Stimulated activated CD4-positive, alpha-beta T cell treated with anti-CD3 and anti-CD28 coated beads, TNF-alpha, amount 100 ng/mL, for 24 hours (primary cell): ENCODE measurements at places on chromosomes 12 and 14.

- no peak for DNase-seq
Measured at GRCh38 chr14:53515276-53515675, 362.2 kb upstream of the DDHD1 start.

DNA sequence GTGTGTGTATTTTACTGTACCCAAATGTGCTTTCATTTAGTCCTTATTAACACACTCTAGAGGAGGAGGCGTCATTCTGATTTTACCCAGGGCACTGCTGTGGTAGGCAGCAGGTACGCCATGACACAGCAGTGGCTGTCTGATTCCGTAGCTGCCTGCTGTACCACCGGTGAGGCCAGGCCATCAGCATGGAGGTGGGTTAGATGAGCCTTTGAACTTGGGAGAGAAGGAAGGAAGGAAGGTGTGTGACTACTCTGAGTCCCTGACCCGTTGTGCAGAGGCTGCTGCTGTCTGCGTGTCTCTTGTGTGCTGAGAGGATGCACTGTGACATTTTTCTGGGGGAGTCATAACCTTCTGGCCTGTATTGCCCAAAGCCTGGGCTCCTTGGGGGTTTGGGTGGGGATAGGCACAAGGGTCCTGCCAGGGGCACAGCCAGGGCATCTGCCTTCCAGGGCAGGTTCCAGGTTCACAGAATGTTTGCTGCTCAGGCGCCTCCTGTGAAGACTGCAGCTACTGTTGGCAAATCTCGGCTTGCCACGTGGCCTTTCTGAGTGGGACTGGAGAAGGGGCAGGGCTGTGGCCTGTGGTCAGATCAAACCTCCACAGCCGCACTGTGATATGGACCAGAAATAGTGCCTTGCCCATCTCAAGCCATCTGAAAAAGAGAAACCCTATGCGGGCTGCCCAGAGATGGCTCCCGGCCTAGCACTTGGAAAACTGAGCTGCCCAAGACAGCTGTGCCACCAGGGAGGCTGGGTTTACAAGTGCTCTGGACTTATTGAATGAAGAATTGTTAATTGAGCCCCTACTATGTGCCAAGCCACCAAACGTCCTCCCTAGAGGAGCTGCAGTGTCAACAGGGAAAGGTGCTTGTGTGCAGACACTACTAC is 47.1 kb downstream of the MLXIP start:
- DNase-seq = no peak

- no peak for DNase-seq
Measured at GRCh38 chr12:25979563-25979962, 21.1 kb downstream of the RASSF8 start.

DNA sequence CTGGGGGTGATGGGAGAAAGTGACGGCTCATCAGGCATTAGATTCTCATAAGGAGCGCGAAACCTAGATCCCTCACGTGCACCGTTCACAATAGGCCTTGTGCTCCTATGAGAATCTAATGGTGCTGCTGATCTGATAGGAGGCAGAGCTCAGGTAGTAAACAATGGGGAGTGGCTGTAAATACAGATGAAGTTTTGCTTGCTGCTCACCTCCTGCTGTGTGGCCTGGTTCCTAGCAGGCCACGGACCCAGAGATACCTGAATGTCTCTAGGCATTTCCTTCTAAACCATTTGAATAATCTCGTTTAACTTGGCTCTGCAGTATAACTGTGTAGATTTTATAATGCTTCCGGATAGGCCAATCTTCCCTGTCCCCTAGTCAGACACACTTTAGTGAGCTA is 13.0 kb downstream of the TBC1D30 start:
- DNase-seq = no peak

- no peak for DNase-seq
Measured at GRCh38 chr14:94278731-94279130, 14.3 kb downstream of the SERPINA10 start.

GRCh38 chr14:74217672-74218448 is 21.4 kb upstream of the VSX2 start:
- DNase-seq = peak; percentile 59

GRCh38 chr12:130846369-130846768 is 7.3 kb upstream of the STX2 start:
- DNase-seq = no peak
